ENCODE measurements at places on chromosomes 16 and 17. TPM values are rescaled to one million over a fixed set of nuclear protein-coding genes. Genes with fewer than 3 reads are reported as not detected.

DNA sequence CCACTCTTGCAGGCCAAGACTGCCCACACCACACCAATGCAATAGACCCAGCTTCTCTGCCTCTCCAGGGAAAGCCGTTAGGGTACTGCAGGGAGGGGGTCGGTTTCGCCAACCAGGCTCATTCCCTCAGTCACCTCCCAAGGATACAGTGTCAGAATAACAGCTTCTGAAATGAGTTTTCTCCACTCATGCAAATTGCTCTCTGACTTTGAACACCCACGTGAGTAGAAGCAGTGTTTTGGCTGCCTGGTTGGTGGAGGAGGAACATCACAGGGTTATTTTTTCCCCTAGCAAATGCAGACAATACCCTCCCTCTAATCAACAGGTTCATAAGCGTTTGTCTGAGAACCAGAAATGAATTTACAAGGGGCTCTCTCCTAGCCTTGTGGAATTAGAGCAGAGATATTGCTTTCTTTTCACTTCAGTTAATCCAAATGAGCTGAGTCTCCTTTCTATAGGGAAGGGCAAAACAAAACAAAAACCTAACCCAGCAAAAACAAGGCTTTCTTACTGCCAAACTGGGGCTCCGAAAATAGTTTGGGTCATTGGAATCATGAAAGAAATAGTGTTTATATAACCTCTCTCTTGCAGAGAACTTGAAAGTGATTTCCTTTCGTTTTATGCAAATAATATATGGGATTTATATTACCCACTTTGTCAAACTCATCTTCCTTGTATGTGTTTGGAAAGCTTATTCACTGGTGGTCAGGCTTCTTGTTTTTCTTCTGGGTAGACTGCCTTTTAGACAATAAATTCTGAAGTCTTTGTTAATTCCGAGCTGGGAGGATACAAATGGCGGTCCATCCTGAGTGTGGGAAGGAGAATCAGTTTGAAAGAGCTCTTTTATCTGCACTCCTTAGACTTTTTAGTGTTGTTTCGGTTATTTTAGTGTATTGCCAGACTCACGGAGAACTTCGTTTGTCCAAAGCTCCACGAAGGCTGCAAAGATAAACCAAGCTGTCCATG, 229.9 kb downstream of the MSI2 start:
- DNase-seq = no peak

DNA sequence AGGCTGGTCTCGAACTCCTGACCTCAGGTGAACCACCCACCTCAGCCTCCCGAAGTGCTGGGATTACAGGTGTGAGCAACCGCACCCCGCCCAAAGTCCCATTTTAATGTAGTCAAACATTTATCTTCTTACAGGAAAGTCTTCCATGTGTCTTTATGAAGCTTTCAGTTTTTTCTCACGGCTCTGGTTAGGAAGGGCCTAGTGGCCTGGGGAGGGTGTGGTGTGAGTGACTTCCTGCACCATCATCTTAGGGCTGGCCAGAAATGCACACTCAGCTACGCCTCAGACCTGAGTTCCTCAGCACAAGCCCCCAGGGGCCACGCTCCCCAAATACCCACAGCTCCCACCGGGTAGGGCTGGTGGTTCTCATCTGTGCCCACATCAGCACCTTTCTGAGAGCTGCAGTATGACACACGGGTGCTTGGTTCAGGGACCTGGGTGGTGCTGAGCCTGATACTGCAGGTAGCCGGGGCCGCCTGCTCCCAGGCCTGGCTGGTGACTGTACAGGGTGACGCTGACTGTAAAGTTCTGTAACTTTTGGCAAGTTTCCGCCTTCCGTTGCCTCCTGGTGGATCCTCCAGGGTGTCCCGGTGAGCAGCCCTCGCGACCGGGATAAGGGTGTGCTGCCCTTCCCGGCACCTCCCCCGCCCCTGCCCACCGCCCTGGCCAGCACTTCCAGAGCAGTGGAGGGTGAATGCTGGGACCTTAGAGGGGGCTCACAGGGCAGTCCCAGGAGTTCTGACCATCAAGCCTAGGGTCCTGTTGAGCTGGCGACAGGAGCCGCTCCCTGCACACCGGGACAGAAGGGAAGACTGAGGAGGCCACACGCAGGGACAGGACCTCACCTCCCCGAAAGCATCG, 52.5 kb downstream of the ZNF778 start:
- no peak for DNase-seq

DNA sequence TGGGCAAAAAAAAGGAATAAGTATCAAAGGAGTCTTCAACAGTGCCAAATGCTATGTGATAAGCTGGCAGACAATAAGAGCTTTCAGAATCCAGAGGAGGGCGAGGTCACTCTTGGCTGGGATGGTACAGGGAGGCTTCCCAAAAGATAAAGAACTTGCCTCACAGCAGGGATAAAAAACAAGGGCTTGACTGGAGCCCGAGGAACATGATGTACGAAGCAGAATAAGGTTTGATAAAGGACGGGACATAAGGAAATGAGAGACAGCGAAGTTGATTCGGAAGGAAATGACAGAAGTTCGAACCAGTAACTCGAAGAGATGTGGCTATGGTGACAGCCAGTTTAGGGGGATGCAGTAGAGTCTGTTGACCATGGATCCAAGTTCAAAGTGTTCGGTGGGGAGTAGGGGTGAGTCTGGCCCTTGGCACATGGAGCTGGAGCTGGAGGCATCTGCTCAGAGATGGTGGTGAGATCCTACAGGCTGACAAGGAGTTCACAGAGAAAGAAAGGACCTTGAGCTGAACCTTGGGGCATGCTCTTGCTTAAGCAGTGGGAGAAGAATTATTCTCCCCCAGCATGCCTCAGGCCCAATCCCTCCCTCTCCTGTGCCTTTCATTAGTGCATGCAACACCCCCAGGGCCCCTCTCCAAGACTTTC, 137.6 kb upstream of the RCVRN start:
- DNase-seq = no peak

The RRAD gene
- total RNA-seq = 4.4 TPM

The DNAI2 gene
- not detected for total RNA-seq

DNA sequence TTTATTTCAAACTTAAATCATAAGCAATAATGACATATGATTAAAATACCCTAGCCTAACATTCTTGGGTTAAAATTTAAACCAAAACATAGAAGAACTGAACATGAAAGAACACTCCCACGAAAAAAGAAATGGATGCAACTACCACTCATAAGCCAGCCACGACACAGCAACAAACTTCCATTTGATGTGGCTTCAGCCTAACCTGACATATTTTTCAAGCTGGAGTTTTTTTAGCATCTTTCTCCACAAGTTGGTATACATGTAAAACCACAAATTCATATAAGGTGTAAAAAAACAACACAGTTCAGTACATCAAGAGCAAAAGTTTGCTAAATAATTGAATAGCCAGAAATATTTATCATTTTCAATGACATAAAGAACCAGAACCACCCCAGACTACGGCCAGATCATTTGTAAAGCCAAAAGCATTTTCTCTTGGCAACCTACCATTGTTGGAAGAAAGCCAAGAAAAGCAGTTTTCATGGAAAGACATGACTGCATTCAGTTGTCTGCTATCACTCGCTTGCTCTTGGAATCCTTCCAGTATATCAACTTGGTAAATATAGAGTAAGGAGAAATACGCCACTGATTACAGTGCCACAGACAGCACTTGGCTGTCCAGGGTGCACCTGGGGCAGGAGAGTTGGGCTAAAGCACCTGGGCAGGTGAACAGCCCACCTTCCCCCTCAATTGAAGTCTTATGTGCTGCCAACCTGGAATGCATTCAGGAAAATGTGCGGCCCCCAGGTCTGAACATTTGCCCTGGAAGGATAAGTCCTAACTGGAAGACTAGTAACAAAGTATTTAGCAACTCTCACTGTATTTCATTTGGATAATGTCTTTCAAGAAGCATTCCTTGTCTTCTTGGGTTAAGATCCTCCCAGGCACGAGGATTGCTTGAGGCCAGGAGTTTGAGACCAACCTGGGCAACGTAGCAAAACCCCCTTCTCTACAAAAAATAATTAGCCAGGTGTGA, 60.5 kb downstream of the CREBBP start:
- DNase-seq = no peak

- no peak for DNase-seq
These were observed 192 bp downstream of the FASN start for GRCh38 chr17:82097919-82098168.

DNA sequence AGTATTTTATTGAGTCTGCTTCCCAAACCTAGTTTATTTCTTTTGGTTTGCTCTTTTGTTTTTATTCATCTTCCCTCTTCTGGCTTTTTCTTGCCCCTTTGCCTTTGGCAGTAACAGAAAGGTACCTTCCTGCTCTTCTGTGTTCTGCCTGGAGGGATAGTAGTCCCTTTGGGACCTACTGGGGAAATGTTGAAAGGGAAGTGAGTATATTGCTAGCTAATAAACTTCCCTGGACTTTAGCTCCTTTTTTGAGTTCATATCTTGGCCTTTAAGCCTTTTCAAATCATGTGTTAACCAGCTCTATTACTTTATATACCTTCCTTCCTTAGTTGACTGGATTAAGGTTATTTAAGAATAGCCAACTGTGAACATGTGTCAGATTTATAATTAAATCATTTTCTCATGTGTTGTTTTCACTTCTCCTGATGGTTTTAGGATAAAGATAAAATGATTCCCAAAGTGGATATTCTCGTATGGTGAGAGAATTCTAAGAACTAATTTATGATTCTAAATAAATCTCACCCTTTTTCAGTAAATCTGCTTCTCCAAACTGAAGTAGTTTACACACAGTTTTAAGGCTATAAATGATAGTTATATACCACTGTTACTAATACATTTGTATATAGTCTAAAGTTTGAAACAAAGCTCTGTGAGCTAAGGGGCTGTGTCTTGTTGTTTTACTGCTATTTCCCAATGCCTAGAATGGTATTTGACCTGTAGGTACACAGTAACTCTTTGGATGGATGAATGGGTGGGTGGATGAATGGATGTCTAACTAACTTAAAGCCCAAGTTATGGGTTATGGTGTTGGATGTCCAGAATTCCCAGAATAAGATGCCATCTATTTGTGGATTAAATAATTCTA, 45.7 kb downstream of the OMG start:
- DNase-seq = no peak

- no peak for DNase-seq
These were observed 2.8 kb downstream of the PRSS33 start for GRCh38 chr16:2784358-2785100.

GRCh38 chr16:24841291-24841690, 4.5 kb upstream of the SLC5A11 start:
- DNase-seq = no peak

DNA sequence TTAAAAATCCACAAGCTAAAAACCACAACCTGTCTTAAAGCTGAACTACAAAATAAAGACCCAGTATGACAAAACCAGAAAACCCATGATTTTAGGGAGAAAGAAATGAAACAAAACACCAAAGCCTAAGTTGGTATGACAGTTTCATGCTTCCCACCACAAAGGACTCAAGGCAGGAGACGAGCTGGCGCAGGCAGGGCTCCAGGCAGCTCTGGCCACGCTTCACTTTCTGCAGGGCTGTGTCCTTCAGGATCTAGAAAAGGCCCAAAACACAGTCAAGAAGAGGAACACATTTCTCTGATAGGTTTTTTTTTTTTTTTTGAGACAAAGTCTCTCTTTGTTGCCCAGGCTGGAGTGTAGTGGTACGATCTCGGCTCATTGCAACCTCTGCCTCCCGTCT, 75.3 kb downstream of the WDR59 start:
- no peak for DNase-seq

- DNase-seq = no peak
These were observed 119.5 kb downstream of the MSI2 start for GRCh38 chr17:57375770-57376225.

GRCh38 chr16:86138121-86139085, 239.4 kb downstream of the IRF8 start:
- DNase-seq = no peak

- DNase-seq = peak; percentile 63
These were observed 1.3 kb upstream of the ALKBH5 start for GRCh38 chr17:18182110-18182977.

Data from left colon (tissue), 2 donors.